Muscle of arm (tissue), 14 donors: ENCODE measurements at places on chromosomes 12 and 14. TPM values are rescaled to one million over a fixed set of nuclear protein-coding genes. Genes with fewer than 3 reads are reported as not detected.

The ACSS3 gene
- polyA plus RNA-seq, result 10.0 TPM

GRCh38 chr14:94225460-94226378 lies 51.6 kb downstream of the PPP4R4 start:
- DNase-seq, result no peak

- no peak for DNase-seq
Measured at GRCh38 chr12:98758331-98758730, 113.2 kb downstream of the APAF1 start.

- no peak for DNase-seq
Measured at GRCh38 chr12:49323524-49324097, 556 bp downstream of the TROAP start.

DNA sequence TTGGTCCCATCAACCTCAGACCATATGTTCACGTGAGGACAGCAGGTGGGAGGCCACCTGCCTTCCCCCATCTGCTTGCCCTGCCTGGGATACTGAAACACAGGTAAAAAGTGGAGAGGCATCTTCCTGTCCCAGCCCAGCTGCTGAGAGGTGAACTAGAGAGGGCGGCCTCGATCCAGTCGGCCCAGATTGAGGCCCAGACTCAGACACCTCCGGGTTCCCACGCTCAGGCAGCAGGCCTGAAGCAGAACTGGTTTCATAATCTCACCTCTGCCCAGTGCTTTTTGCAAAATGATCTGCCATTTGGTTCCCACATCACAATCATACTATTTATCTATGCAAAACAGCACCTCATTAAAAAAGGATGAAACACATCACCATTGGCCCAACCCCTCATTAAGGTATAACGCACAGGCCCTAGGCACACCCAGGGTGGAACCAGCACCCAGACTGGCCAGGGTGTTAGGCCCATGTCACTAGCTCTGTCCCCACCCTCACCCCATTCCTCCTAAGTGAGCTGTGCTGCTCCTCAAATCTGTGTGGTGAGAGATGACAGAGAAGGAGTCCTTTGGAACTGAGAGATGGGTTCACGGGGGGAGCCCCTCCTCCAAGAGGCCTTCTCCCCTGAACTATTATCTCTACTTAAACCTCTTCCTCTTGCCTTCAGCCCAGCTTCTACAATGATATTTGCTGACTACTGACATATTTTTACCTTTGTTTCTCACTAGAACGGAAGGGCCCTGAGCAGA lies 81.1 kb downstream of the ZFP36L1 start:
- no peak for DNase-seq
